ENCODE measurements at places on chromosomes 7 and 10.

DNA sequence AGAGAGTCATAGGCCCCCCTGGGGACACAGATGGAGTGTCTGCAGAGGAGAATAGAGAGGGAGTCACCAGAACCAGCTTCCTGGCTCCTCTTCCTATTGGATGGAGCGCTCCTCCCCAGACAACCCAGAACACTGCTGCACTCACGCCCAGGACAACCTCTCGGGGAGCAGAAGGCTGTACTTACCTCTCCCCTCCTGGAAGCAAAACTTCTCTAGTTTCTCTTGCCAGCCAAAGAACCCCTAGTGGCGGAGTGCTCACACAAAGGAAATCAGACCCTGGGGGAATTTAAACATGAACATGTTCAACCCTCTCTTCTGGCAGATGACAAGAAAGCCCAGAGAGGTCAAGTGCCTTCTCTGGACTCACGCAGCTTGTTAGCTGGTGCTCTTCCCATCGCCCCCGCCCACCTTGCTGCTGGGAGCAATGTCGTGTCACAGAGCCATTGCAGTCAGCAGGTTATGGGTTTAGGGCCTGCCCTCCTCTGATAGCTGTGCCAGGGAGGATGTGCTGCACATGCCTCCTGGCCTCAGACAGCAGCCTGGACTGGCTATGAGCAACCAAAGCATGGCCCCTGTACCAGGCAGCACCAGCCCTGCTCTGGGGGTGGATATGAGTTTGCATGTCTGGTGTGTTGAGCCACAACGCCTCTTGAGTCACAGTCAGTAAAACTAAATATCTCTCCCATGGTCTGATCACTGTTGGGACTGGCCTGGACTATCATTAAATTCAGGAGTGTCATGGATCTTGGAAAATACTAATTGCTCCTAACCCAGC lies 84.4 kb downstream of the SLIT1 start:
- no peak for DNase-seq

- DNase-seq, result no peak
These were observed 218 bp downstream of the GDI2 start for GRCh38 chr10:5813091-5813340.

DNA sequence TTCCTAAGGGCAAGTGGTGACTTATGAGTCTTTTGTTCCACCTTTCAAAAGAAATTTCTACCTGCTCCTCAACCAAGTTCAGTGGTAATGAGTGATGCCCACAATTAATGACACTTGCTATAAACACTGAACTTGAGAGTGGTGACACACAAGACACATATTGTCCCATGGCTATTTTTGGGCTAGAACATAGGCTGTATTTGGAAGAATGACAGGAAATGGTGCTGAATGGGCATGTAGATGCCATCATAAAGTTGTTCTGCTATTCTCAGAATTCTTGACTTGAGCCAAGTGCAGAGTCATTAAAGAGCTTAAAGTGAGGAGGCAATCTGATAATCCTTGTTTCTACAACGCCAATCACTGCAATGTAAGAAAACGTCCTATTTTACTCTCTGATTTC lies 313.3 kb downstream of the AGMO start:
- no peak for DNase-seq

DNA sequence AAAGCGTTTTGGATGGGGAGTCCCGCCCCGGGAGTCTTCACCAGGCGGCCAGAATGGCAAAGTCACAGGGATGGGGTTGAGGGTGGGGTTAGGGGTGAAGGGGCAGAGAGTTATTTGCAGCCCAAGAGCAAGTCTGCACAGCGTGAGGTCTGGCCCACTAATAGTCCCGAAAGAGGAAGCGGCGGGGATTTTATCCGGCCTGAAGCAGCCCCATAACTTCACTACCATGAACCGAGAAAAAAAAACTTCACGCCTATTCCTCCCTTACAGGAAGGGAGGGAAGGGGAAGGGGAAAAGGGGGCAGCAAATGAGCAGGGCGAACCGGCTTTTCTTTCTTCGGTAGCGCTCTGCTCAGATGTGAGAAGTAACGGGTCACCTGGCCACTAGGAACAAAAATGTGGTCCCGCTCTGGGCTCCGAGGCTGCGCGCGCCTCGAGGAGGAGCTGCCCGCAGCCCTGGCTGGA lies 712 bp downstream of the ITPRIP start:
- peak; percentile 52 for DNase-seq

DNA sequence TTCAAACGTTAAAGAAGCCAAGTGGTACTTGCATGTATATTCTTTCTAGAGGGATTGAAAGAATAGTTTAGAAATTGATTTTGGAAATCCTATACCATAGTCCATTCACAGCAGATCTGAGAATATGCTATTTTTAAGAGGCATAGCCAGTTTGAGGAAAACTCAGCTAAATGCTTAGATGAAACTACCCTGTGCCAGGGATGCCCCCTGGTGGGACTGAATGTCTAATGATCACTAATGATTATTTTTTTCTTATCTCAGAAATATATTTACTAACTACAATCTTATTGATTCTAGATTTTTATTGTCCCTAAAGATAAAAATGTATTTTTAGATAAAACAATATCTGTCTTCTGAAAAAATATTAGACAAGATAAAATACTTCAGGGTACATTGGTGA lies 844.9 kb upstream of the PHF14 start:
- DNase-seq, result no peak

GRCh38 chr7:71343039-71343438 lies 211.1 kb downstream of the GALNT17 start:
- no peak for DNase-seq

DNA sequence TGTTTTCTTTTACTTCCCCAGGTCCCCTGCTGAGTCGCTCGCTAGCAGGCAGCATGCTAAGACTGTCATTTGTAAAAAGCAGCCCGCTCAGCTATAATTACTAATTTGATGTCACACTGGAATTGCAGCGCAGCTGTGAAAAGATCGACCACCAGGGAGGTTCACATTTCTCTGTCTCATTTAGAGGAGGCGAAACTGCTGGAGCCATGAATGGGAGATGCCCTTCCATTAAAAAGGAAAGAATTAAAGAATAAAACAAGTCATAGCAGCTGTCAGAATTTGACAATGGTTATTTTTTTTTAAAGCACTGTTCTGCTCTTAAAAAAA lies 153.5 kb downstream of the PIP4K2A start:
- no peak for DNase-seq

DNA sequence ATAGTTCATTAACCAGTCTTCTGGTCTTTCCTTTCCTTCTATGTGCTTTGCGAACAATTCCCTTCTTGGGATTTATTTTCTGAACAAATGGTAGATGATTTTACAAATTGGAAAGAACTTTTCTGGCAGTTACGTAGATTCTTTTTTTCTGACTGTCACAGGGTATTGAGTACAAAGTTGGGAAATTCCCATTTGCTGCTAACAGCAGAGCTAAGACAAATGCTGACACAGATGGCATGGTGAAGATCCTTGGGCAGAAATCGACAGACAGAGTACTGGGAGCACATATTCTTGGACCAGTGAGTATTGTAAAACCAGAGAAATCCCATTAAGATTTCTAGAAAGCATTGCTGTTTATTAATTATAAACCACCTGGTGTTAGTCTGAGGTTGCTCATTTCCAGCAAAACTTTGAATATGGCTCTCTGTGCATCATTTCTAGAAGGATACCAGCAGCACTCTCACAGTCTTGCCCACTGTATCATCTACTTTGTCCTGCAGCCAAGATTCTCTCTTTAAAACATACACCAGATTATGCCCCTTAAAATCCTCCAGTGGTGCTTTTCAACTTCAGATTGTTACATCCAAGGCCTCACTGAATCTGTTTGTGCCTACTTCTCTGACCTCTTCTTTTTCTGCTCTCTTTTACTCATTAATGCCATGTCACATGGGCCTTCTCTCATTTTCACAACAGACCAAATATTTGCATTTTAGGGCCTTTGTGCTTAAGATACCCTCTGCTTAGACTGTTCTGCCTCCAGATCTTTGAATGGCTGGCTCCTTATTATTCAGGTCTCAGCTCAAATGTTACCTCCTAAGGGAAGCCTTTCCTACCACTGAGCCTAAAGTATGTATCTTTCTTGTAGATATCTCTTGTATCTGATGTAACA lies 27.0 kb downstream of the DLD start:
- DNase-seq, result no peak

GRCh38 chr10:120702032-120702431 lies 149.1 kb upstream of the WDR11 start:
- no peak for DNase-seq

- DNase-seq, result no peak
These were observed 7.9 kb downstream of the NUDT13 start for GRCh38 chr10:73117976-73118743.

- no peak for DNase-seq
These were observed 38.3 kb downstream of the CACNA2D1 start for GRCh38 chr7:82405301-82405700.

DNA sequence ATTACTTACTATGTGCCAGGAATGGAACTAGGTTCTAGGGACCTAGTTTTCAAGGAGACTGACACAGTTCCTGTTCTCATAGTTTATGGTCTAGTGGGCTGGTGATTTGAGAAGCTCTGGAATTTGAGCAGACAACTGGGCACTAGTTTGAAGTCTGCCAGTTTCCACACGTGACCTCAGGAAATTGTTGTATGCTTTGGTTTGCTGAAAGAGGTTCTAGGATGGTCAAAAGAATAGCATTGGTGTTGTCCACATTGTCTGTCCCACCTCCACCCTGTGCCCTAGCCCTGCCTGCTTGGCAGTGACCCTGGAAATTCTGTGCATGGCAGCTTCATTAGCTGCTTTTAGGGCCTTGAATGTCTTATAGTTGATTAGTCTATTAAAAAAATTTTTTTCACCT lies 28.7 kb downstream of the GBF1 start:
- no peak for DNase-seq

GRCh38 chr7:127252778-127253280 lies at the start of gene GRM8:
GRM8 (minus strand) TSS chr7:127252941.
- peak; percentile 54 for DNase-seq

DNA sequence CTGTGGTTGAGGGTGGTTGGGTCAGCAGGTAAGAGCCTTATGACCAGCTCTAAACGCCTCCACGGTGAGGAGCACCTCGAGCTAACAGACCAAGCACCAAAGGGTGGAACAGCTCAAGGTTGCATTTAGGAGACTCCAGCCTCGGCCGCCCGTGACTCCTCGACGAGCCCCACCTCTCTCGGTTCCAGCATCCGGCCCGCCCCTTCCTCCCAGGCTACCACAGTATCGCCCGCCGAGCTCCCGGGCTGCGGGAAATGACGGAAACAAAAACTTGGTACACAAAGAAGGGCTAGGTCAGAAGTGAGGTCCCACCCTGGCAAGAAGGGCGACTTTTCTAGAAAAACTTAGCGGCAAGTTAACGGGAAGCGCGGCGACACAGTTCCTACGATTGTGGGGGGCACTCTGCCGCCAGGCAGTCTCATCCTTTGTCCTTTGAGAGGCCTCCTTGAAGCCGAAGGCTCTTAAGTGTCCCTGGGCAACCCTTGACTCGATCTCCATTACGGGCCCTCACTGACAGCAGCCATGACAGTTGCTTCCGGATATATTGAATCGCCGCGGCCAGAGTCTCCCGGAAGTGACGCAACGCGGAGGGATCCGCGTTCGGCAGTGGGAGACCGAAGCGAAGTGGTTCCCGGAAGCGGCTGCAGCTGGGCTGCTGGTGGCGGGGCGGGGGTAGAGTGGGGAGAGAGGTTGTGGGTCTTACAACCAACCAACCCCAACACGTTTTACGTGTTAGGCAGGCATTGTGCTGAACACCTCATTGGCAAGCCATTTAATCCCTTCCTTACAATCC lies 40.2 kb upstream of the ZNF518A start:
- peak; percentile 90 for DNase-seq

DNA sequence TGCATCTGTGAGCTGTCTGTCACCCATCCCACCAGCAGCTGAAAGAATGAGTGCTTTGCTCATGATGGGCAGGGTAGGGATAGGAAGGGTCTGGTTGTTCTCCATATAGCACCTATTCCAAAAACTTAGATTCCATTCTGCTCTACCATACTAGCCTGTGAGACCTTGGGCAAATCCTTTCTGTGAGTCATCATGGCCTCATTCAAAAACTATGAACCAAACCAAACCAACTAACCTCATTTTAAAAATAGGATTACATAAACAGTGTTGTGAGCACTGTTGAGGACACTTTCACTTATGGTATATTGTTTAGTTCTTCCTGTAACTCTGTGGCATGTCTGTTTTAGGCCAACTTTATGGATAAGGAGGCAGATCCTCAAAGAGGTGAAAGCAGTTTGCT lies 30.9 kb upstream of the STEAP4 start:
- no peak for DNase-seq

DNA sequence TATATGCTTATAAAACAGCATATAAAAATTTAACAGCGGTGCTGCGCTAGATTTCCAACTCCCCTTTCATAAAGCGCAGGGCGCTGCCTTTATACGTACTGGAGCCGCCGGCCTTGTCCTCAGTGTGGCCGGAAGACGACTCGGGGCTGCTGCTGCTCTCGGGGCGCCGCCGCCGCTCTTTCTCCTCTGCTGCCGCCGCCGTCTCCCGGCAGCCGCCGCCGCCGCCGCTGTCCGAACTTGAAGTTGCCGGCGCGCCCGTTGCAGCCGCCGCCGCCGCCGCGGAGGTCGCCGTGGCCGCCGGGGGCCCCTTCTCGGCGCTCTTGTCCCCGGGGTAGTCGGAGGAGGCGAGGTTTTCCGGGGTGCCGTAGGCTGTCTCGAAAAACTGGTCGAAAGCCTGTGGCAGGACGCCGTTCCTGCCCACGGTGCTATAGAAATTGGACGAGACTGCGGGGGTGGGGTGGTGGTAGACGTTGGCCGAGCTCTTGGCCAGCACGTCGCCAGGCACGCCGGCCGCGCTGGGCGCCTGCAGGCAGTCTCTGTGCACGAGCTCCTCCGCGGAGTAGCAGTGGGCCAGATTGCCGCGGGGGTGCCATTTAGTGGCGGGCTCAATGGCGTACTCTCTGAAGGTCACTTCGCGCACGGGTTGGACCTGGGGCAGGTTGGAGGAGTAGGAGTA lies 557 bp downstream of the HOXA11 start:
- DNase-seq, result no peak

DNA sequence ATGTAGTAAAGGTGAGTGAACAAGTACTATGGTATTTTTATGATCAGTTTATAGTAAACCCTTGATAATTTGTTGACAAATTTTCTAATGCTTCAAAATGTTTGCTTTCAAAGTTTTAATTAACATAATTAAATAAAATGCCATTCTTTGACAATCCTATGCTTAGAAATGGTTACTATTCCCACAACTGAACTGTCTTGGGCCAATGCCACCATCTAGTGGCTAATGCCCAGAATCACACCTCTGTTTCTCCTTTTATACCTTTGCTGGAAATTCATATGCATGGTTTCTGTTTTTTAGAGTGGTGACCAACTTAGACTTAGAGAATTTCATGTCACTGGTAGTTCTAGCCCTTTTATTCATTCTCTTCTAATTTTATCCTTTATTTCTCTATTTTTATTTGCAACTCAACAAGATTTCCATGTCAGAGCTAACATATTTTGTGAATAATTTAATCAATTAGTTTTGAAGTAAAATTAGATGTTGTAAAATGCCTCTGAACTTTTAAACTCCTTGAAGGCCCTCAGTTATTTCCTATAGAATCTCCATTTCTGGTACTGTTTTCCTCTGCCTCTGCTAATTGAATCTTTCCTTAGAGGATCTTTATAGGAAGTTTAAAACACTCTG lies 31.1 kb downstream of the PCGF5 start:
- peak; percentile 40 for DNase-seq

DNA sequence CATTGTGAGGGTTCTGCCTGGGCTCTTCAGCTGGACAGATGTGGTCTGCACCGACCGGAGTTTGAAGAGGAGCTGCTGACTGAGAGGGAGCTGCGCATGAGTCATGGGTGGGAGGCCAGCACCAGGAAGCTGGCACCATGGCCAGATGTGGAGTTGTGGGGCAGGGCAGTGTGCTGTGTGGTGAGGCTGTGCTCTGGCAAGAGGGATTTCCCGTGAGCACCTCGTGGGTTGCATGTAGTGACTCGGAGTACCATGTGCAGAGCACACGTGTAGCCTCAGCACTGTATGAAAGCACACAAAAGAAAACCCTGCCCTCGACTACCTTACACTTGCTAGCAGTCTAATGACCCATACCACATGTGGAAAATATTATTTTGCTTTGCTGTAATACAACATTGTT lies 103.4 kb downstream of the WNT2 start:
- DNase-seq, result no peak
